ENCODE measurements at places on chromosomes 11 and 22.

GRCh38 chr11:12432507-12432906 lies 55.1 kb downstream of the PARVA start:
- no peak for DNase-seq

GRCh38 chr11:31442086-31442485 lies 67.3 kb downstream of the IMMP1L start:
- DNase-seq: no peak

DNA sequence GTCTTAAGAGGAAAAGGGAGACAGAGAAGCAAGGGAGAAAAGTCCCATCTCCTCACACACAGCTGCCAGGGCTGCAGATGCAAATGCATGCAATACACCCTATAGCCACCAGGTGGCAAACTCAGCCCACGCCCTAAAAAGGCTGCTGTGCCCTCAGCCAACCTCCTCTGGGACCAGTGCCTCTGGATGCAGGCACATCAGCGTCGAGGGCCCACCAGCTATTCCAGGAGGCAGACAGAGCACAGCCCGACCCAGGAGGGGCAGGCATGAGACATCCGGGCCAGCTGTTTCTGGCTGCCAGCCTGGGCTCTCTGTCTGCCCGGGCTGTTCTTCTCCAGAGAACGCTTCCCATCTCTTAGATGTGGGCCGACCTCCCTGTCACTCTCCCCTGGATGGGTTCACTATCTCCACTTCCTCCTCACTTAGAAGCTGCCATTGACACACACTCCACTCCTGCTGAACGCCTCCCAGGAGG lies 39.7 kb downstream of the TPBGL start:
- DNase-seq: peak; percentile 69

- DNase-seq: no peak
Observed at GRCh38 chr11:62108971-62109404, 14.8 kb upstream of the INCENP start.

GRCh38 chr11:73931039-73931645 lies 19.7 kb upstream of the DNAJB13 start:
- no peak for DNase-seq

- DNase-seq: no peak
Observed at GRCh38 chr22:28205926-28206325, 286.9 kb upstream of the PITPNB start.

DNA sequence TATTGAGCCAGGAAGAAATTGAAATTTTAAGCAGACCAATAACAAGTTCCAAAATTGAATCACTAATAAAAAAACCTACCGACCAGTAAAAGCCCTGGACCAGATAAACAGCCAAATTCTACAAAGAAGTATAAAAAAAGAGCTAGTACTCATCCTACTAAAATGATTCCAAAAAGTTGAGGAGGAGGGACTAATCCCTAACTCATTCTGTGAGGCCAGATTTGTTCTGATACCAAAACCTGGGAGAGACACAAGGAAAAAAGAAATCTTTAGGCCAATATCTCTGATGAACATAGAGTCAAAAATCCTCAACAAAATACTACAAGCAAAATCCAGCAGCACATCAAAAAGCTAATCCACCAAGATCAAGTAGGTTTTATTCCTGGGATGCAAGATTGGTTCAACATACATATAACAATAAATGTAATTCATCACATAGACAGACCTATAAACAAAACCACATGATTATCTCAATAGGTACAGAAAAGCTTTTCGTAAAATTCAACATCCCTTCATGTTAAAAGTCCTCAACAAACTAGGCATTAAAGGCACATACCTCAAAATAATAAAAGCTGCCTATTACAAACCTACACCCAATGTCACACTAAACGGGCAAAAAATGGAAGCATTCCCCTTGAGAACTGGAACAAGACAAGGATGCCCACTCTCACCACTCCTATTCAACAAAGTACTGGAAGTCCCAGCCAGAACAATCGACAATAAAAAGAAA lies 13.1 kb downstream of the OR52A5 start:
- DNase-seq: no peak

- no peak for DNase-seq
Observed at GRCh38 chr11:102244681-102245409, 72.4 kb upstream of the BIRC3 start.

DNA sequence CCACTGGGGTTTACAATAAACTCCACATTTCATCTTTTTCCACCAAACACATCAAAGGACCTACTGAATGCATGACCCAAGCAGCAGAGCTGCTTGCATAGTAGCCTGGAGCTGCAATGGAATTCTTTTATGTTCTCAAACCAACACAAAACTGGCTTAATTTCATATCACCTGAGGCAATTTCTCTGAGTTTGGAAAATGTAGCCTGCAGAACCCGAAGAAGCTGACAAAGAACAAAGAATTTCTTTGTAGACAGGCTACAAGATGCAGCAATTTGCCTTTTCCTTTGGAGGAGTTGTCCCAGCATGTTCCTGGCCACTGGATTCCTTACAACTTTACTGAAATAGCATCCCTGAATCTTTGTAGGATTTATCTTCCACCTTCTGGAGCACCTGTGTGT lies 5.5 kb upstream of the TECTA start:
- no peak for DNase-seq

GRCh38 chr11:12789054-12789453 lies 114.8 kb downstream of the TEAD1 start:
- no peak for DNase-seq

DNA sequence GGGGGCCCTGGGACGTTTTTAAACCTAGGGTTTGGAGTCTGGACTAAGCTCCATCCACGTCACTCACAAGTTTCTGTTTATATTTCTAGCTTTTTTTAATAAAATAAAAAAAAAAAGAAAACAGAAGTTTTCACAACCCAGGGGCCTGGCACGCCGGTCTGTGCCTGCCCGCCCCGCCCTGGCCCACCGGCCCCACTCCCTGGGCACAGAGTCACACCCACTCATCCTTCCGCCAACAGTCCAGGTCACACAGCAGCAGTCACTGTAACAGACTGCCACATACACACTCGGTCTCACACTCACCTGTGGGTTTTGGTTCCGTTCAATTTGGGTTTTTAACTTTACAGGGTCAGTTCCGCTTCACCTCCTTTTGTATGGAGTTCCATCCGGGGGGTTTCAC lies 5.3 kb upstream of the ACR start:
- no peak for DNase-seq

DNA sequence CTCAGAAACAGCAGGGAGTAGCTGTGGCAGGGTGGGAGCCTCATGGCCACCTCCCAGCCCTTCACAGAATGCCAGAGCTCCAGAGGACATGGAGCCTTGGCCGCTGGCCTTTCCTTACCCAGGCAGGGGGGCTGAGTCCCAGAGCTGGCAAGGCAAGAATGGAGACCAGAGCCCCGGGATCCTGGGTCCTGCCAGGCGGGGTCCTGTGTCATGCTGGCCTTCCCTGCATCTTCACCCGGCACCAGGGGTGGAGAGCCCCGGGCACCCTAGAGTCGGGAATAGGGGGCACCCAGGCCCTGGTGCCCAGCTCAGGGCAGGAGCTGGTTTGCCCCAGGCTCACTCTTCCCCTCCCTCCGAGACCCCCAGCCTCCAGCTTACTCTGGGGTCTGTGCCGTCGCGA lies 519.9 kb downstream of the TBC1D22A start:
- no peak for DNase-seq

DNA sequence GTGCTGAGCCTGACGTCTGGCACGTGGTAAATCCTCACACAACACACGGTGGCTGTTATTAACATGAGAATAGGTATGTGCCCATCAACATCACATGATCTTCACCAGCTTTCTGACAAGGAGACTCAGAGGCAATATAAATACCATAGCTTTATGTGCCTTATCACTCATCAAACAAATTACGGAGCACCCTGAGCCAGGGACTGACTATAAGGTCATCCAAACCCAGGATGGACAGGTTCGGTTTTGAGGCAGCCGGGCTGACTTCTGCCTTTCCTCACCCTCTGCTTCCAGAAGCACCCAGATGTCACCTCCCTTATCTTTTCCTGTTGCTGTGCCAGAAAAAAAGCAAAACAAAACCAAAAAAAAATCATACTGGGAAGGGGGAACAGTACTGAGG lies 5.7 kb upstream of the PLAAT3 start:
- DNase-seq: no peak

- DNase-seq: no peak
Observed at GRCh38 chr11:114165326-114166230, 106.1 kb downstream of the ZBTB16 start.

DNA sequence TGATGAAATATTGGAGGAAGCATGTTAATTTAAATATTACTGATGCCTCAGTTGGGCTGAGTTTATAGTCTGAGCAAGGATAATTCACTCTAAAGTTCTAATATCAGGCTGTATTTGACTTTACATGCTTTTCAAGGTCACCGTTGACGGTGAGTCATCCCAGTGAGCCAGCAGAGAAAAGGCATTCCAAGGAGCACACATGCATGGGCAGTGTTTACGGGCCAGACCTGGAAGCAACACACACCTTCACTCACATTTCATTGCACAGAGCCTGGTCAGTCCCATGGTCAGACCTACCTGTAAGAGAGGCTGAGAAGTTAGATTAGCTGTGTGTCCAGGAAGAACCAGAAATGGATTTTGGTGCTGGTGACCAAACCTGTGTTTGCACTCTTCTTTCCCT lies 53.5 kb downstream of the COMMD9 start:
- DNase-seq: no peak

DNA sequence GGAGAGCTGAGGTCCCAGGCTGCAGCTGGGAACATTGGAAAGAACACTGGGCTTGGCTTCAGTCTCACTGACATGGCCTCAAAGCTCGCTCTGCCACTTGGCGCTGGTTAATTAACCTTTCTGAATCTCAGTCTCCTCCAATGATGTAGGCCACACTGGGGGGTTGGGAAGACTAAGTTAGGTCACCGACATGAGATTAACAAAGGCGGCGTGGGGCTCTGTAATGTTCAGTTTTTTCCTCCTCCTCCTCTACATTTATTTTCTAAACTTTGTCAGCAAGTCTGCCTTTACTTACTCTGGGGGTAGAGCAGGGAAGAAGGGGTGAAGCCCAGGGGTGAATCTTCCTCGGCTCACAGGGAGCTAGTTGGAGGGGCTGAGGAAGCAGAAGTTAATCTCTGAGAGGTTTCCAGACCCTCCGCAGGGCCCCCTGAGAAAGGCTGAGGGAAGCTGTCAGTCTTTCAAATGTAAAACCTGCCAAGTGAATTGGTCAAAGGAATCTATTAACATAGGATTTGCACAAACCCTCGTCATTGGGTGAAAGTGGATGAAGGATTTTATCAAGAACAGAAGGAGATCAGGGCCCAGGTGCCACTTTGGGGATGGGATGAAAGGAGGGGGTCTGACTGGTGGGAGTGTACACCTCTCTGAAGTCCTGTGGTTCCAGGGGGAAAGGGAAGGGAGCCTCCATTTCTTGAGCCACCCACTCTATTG lies 32.1 kb upstream of the TENM4 start:
- DNase-seq: no peak

DNA sequence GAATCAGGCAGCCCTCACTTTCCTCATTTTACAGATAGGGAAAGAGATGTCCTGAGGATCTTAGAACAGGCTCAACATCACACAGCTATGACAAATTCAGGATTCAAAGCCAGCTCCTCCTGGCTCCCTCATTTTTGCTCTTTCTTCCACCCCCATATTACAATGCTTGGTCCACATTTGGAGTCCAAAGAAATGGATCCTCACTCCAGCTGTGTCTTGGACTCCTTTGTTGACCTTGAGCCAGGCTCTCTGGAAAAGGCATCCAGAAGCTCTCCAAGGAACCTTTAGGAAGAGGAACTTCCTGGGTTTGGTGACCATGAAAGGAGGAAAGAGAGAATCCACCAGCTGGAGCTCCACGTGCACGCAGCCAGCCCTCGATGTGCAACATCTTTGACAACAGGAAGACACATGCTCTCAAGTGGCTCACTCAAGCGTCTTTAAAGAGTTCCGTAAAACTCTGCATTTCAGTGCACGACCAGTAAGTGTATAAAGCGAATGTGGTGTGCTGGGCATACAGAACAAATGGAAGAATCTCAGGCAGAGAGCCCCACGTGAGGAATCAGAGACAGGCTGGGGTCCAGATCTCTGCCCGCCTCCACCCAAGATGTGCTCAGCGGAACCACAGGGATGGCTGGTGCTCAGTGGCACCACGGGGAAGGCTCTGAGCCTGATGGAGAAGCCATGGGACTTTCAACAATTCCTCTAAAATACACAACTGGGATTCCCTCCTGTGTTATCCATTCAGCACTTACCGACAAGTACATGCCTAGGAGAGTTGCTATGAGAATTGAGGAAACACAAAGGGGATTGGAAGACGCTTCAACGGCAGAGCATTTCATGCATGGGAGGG lies 48.4 kb downstream of the ISX start:
- DNase-seq: no peak

All from stimulated activated CD4-positive, alpha-beta T cell treated with anti-CD3 and anti-CD28 coated beads, Interleukin-15, amount 100 ng/mL, for 48 hours (primary cell).